NCI-H2107 (cell line): ENCODE measurements at places on chromosomes 12 and 14.

GRCh38 chr12:16553457-16553856 lies 52.5 kb downstream of the LMO3 start:
- no peak for DNase-seq

DNA sequence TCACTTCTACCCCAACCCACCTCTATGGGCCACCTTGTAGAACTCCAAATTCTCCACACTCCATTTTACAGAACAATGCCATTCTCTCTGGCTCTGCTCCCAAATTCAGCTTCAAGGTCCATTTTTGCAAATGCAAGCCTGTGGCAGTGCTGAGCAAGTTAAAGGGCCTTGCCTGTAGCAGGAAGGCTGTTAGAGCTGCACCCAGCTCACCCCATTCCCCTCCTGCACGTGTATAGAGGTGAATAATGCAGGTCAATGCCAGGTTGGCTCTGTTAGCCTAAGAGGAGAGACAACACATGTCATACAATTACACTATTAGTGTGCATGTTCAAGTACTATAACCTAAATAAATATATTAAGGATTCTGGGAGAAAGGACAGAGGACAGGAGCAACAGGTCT lies 120.4 kb downstream of the TBX5 start:
- no peak for DNase-seq

DNA sequence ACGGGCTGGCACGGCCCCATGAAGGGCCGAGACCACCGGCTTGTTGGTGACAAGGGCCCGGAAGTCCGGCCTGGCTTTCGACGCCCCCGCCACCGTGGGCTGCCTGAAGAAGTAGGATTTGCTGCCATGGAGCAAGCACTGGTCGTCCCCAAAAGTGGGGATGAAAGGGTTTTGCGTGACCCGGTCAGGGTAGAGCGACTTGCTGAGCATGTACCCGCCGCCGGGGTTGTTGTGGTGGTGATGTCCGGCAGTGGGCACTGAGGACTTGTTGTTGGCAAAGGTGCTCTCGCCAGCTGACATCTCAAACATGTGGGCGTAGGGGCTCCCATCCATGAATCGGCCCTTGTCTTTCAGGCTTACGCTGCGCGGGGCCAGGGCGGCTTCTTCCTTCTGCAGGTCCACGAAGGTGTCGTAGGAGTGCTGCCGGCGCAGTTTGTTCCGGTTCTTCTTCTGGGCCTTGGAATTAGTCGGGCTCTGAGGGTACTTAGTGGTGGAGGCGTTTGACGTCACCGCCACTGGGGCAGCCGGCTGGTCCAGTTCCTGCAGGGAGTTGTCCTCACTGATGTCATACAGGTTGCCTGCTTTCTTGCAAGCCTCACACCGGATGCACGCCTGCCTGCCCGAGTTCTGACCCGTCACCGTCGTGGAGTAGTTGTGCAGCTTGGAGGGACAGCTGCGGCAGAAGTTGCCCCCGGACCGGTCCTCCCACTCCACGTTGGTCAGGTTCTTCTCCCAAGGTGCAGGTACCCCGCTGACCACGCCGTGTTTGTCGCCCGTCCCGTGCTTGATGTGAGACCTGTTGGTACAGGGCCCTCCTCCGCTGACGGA lies 366.6 kb downstream of the EMP1 start:
- no peak for DNase-seq

- DNase-seq: no peak
Measured at GRCh38 chr12:13343375-13343774, 146.8 kb downstream of the EMP1 start.

GRCh38 chr12:9797722-9798619 lies 29.3 kb upstream of the KLRF1 start:
- DNase-seq: peak; percentile 3

DNA sequence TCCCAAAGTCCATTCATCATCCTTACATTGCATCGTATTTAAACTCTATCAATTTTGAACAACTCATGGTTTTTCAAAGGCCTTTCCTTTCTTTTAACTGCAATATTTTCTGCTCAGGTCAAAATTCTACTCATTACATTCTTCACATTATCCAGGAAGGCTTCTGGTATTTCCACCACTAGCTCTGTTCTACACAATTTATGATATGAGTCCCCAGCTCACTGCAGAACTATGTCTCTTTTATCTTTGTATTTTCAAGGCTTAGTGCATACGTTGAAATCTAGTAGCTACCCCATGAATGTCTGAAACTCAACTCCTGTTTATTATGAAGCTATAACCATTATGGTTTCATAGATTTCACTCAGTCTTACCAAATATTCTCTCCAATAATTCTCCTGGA lies 282.9 kb downstream of the DUSP6 start:
- DNase-seq: no peak

DNA sequence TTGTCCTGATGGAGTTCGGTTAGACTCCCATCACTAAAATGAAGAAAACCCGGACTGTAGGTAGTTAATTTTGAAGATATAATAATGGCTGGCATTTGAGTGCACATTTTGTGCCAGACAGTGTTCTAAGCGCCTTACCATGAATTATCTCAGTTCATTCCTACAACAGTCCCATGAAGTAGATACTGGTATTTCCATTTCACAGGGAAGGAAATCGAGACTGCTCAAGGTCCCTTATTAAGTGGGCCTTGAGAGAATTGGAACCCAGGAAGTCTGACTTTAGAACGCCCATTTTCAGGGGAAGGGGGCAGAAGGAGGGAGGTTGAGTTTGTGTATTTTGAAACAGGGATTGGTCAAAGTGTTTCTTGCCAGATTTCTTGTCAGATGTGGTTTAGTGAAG lies 855 bp downstream of the MNAT1 start:
- DNase-seq: no peak

- DNase-seq: no peak
Measured at GRCh38 chr12:77224346-77224745, 159.0 kb upstream of the E2F7 start.

DNA sequence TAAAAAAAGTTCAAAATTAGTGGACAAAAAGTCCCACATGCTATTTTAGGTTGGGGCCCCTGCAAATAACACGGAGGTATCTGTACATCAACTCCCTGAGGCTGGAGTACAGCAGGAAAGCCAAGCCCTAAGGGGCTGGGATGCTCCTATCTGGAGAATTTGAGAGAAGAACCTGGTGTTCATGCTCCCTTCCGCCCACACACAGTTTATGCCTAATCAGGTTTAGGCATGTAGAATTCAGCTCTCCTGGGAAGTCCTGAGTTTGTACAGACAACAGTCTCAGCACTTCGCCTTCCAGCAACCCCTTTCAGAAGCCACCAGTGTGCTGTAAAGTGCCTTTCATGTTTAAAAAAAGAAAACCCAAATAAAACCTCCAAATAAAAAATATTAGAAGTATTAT lies 237.3 kb upstream of the GRIP1 start:
- DNase-seq: no peak

DNA sequence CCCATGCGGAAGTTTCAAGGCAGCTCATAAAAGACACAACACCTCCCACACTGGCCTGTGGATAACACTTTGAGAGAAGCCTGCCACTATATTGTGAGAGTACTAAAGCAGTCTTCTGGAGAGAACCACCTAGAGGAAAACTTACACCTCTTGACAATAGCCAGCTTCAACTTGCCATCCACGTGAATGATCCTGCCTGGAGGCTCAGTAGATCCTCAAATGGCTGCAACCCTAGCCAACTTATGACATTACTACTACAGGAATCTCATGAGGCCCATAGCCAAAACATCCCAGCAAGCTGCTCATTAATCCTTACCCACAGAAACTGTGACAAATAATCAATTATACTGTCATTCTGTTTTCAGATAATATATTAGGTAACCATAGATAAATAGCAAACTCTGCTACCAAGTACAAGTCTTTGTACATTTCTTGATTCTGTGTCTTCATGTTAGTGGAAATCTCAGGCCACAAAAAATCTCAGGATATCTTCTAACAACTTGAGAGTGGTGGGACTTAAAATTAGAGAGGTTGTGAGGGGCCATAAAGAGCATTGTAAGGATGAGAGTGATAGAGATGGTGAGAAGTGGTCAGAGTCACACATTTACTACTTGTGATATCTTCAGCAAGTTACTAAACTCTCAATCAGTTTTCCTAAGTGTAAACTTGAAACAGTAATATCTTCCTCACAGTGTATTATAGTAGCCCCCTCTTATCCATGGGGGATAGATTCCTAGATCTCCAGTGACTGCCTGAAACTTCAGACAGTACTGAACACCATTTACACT lies 368.0 kb downstream of the C12orf50 start:
- DNase-seq: no peak

- DNase-seq: no peak
Measured at GRCh38 chr14:100388103-100389054, 65.2 kb downstream of the SLC25A47 start.

DNA sequence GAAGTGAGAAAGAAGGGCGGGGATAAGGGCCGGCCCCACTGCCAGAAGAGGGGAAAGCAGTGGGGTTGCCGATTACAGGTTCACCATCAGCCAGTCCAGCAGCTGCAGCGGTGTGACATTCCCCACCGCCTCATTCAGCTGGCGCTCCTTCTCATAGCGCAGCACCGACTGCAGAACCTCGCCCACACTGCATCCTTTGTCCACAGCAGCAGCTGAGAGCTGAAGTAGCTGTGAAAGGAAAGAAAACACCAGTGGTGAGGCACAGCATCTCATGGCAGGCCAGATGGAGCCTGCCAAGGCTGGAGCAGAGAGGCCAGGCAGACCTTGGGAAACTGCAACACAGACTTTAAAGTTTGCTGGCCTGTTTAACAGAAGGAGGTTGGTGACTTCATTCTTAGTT lies 33.2 kb downstream of the AKAP3 start:
- DNase-seq: no peak

- no peak for DNase-seq
Measured at GRCh38 chr14:65496178-65496993, 83.9 kb downstream of the FUT8 start.

- DNase-seq: no peak
Measured at GRCh38 chr12:9779209-9779608, 18.5 kb upstream of the CD69 start.

DNA sequence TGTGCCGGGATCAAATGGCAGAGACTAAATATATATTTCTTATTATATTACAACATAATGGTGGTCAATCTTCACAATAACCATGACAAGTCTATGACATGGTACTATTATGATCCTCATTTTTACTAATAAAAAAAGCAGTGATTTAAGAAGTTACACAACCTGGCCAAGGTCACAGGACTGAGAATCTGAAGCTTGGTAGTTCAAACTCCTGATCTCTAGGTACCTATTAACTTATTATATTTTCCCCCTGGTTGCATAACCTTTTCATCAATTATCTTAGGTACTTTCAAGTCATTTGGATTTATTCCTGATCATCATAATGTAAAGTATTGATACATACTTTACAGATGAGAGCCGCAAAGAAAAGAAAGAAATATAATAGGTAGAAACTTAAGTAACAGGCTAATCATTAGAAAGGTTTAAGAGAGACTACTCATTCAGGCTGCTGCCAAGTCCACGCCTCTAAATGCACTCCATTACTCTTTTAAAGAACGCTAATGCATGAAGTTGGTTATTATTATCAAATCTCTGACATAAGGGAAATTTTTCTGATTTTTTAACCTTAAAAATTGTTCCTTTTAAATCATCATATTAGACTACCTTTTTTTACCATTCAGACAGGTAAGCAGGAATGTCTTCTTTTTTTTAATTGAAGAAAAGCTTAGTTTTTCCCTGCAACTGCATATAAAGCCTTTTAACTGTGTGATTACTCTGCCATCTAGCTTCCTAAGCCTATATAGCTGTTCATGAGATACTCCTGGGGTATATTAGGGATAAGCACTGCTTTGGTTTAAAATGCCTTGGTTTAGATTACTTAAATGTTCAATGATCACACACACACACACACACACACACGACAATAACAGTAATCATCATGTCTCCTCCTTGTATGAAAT lies 35.6 kb downstream of the RPS29 start:
- DNase-seq: no peak

GRCh38 chr12:41521872-41522379 lies 333.8 kb downstream of the PDZRN4 start:
- DNase-seq: no peak

DNA sequence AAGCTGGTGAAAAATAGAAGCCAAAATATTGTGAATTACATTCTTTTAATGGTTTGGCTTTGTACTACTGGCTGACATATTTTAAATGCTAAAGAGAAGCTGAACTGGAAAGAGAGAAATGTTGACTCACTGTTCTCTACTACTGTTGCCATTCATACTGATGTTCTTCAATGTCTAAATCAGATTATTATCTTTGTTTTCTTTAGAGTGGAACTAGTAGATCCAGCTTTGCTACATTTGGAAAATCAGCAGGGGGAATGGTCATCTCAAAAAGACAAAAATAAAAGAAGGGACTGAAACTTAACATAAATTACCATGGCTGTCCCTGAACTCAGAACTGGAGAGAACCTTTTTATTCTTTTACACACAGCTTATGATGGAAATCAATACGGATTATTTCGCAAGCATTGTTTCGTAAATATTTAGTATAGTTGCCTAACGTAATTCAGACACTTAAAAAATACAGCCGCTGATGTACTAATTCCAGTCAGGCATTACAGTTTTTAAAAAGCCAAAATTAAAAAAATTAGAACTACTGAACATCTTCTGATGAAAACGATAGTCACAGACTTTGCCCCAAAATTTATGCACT lies 76.3 kb upstream of the OTX2 start:
- no peak for DNase-seq

DNA sequence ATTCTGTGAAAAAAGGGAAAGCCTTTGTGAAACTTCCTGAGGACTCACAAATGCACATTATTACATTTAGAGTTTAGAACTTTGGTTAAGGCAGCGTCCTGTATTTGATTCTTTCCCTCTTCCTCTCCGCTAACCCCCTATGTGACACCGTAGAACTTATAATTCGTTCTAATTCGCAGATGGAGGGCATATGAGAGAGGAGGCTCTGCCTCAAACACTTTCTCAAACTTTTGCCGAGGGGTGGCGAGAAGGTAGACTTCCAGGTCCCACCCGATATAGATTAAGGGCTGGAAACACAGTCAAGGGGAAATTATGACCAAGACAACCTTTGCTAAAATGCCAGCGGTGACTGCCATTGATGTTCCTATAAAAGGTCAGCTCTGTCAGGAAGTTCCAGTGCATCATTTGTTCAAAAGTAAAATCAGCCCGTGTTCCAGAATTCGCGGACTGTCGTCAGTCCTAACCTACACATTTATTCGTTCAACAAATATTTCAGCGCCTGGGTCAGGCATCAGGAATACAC lies 904 bp upstream of the PAPOLA start:
- no peak for DNase-seq

DNA sequence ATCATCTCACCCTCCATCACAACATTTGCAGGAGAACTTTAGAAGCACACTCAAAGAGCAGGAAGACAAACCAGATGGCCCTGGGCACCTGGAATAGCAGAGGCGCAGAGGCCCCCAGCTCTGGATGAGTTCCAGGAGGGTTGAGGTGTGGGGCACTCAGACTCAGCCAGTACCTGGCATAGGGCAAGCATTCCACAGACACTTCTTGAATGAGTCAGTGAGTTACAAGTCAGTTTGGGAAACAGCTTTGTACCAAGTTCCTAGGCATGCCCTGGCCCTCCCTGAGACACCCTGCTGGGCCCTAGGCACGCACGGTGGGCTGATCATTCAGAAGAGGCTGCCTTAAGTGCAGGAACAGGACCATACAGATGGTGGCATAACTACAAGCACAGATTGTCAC lies 54.3 kb downstream of the MAP3K9 start:
- DNase-seq: no peak
